ENCODE measurements at places on chromosomes 6 and 20.

DNA sequence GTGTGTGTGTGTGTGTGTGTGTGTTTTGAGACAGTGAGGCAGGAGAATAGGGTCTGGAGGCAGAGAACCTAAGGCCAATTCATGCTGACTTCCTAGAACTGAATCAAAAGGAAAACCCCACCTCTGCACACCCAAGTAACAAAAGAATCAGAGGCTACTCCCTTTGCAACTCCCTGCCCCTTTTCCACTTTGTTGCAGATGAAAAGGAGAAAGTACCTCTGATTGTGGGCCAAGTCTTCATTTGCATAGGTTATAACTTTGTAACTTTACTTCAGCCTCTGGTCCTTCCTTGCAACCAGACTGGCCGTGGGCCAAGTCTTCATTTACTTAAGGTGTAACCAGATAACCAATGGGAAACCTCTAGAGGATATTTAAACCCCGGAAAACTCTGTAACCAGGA is 168.8 kb downstream of the EYA2 start:
- DNase-seq = no peak

DNA sequence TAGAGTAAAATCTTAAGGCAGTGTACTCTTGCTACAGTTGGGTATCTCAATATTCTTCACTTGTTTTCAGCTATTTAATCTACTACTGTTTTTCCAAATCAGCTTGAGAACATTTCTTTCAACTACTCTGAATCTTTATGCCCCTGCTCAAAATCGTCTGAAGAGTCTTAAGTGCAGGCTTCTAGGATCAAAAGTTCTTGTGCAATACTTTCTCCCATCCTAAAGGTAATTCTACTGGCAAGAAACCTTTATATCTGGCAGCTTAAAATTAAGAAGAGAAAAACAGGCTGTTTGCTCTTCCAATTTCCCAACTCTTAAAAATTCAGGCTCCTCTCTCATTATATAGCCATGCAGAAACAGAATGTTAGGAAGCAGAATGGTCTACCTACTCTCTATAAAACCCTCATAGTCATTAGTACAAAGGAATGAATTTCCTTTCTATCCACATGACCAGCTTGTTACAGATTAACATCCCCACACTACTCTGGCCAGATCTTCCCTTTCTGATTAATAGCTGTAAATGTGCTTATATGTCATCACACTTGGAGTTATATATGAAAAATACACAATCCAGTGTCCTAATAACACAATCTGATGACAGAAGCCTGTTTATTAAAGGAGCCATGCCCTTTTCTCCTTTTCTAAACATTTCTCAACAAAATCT is 122.2 kb upstream of the FAM184A start:
- DNase-seq = no peak

GRCh38 chr6:142376800-142377496 is 75.1 kb downstream of the ADGRG6 start:
- no peak for DNase-seq

GRCh38 chr20:31833130-31833930 is 12.1 kb downstream of the FOXS1 start:
- peak; percentile 38 for DNase-seq

DNA sequence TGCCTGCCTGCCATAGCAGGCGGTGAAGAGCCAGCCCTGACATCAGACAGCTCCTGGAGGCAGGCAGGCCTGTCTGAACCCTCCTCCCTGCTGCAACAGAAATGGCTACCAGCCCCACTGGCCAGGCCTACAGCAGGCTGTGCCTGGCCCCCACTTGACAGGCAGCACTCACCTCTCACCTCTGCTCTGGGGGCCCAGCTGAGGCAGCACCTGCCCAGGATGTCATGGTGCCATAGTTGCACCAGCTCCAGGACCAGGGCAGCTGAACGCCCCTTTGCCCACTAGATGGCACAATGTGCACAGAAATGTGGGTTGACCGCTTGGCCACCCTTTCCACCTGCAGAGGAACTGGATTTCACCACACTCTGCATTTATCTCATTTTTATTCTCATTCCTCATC is 30.6 kb downstream of the MRPL14 start:
- peak; percentile 59 for DNase-seq

- DNase-seq = no peak
These were observed 3.0 kb upstream of the CDK5RAP1 start for GRCh38 chr20:33404281-33404680.

GRCh38 chr6:11496152-11497060 is 41.1 kb upstream of the TMEM170B start:
- DNase-seq = peak; percentile 55

- no peak for DNase-seq
These were observed 508.0 kb downstream of the TBC1D32 start for GRCh38 chr6:120826253-120826652.

DNA sequence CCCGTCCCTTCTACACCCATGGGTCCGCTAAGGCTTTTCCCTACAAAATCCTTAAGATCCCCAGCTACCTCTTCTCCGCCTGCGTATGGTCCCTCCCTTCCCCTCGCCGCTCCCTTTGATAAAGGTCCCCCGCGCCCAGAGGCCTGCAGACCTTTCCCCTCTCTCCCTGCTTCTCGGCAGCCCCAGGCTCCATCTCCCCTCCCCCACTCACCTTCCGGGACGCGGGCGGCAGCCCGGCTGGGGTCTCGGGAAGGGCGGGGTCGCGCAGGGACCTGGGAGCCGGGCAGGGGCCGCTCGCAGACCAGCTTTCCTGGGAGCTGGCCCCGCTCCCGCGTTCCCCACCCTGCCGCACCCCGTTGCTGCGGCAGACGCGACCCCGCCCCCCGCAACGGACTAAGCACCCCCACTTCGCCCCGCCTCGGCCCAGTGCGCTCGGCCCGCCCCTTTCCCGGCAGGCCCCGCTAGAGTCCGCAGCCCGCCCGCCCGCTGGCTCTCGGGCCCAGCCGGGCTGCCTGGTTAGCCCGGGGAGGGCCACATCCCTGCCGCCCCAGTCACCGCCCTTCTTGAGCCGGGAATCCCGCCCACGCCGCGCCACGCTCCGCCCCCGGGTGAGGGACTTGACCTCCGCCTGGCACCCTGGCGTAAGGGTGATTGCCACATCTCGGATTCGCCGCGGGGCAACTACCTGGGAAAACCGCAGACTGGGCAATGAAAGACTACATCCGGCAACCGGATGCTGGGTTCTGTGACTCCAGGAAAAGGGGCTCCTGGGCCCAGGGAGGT is at the start of gene FLOT1:
Gene FLOT1, minus strand, starts transcription at position 372 of the 783 bp plus-strand sequence. CDS start 498 bp downstream, outside the sequence.
- peak; percentile 68 for DNase-seq

GRCh38 chr6:138957484-138957883 is 30.6 kb downstream of the REPS1 start:
- no peak for DNase-seq

- no peak for DNase-seq
These were observed 199.2 kb upstream of the MYLIP start for GRCh38 chr6:15929685-15930084.

DNA sequence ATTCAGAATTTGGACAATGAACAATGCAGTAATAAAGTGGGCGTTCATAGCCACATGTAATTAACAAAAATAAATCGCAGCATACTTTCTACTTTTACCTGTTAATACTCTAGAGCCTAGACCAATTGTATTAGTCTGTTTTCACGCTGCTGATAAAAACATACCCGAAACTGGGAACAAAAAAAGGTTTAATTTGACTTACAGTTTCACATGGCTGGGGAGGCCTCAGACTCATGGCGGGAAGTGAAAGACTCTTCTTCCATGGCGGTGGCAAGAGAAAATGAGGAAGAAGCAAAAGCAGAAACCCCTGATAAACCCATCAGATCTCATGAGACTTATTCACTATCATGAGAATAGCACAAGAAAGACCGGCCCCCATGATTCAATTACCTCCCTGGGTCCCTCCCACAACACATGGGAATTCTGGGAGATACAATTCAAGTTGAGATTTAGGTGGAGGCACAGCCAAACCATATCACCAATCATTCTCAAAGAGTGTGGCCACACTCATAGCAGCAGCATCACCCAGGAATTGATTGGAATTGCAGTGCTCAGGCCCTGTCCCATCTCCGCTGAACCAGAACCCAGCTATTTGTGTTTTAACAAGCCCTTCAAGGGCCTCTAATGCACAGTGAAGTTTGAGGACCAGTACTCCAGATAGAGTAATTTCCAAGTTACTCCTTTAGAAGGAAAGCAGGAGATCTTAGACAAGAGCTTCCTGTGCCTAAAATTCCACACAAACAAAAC is 650.0 kb downstream of the KIF16B start:
- DNase-seq = no peak

GRCh38 chr6:17392978-17393891 is at the start of gene CAP2:
CAP2 (plus strand) TSS chr6:17393595; CDS start chr6:17421556, 27,961 bp downstream.
- no peak for DNase-seq
